Sciatic nerve (tissue), 2 donors: ENCODE measurements at places on chromosomes 7 and 10.

- DNase-seq: no peak
Observed at GRCh38 chr7:101112233-101112632, 14.7 kb upstream of the SERPINE1 start.

DNA sequence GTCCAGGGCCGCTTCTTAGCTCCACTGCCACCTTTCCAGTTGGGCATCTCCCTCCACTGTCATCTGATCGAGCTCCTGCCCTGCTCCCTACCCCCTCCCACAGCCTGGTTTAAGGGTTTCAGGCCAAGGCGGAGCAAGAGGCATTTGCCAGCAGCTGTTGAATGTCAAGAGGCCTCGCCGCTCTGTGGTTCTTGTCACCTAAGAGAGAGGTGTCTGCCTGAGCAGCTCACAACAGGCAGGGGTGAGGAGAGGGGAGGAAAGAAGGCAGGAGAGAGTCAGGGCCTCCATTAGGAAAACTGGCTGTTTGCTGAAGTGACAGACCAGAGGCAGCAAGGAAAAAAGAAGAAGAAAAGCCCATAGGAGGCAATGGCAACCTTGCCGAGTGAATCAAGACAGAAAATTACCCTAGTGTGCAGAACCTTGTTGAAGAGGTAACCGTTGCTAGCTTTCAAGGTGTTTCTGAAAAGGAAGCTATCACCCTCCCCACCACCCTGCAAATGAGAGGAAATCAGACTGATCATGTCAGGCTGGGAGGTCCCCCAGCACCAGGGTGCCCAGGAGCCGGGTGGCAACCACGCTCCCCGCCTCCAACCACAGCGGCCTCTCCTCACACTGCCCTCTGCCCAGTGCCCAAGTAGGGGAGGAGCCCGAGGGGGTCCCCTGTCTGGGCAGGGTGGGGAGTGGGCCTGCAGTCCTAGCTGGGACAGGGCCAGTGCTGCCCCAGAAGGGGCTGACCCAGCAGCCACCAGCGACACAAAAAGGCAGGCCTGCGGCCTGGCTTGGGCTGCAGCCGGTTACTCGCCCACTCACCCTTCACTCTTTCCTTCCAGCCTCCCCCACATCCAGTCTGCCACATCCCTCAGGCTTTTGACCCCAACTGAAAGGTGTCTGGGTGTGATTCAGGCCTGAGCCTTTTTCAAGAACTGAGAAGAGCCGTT lies 7.1 kb downstream of the GATA3 start:
- peak; percentile 41 for DNase-seq

DNA sequence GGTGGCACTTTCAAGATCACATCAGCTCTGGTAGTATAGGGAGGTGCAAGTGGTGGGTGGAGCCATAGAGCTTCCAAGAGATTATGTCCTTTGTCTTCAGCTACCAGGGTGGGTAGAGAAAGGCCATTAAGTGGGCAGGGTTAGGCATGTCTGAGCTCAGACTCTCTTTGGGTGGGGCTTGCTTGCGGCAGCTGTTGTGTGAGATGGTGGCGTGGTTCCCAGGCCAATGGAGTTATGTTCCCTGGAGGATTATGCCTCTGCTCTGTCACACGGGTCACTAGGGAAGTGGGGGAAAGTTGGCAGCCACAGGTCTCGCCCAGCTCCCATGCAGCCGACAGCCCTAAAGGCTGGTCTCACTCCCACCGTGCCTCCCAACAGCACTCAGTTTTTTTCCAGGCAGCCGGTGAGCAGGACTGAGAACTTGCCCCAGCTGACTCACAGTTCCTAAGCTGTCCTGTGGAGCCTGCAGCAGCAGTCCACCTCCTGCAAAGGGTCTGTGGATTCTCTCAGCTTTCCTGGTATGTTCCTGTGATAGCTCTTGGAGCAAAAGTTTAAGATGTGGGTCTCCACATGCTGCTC lies 459.0 kb downstream of the SH2D4B start:
- no peak for DNase-seq

DNA sequence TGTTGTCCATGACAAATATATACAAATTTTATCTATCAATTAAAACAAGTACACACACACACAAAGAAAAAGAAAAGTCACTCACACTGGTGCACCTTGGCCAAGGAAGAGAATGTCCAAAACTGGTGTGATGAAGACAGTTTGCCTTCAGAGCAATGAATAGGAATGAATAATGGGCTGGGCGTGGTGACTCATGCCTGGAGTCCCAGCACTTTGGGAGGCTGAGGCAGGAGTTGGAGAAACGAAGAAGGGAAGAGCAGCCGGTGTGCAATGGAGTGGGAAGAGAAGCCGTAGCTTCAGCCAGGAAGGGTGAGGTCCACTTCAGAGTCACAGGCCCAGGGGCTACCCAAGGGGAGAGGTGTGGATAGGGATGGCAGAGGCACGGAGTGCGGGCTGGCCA lies 253.6 kb downstream of the CCSER2 start:
- DNase-seq: no peak

DNA sequence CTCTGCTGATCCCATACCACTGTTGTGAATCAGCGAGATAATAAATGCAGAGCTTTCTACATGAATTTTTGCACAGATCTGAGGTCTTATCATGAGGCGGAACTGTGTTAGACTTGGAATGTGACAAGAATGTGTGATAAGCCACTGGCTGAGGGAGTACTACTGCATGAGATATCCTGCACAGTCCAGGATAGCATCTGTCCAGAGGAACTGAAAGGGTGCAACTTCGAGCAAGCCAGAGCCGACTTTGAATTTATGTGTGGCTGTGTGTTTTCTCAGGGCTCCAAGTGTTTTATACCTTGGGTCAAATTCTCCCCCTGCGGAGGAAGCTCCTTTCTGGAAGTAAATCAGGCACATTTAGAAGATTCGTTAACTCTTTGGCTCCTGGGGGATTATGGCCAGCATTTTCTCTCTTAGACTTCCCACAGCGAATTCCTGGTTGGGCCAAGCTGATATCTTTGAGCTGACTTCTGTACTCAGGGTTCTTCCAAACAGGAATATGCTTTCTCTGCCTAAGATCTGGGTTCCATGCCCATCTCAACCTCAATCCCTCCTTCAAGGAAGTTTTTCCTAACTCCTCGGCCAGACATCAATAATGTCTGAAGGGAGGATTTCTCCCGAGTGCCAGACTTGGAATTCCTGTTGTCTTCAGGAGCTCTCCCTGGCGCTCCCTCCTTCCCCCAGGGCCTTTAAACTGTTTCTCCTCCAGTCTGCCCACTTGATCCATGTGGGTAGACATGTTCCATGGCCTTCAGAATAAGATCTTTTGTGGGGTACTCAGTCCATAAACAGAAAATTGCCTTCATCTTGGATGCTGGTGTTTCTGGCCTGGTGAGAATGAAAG lies 2.5 kb upstream of the MEST start:
- DNase-seq: no peak

DNA sequence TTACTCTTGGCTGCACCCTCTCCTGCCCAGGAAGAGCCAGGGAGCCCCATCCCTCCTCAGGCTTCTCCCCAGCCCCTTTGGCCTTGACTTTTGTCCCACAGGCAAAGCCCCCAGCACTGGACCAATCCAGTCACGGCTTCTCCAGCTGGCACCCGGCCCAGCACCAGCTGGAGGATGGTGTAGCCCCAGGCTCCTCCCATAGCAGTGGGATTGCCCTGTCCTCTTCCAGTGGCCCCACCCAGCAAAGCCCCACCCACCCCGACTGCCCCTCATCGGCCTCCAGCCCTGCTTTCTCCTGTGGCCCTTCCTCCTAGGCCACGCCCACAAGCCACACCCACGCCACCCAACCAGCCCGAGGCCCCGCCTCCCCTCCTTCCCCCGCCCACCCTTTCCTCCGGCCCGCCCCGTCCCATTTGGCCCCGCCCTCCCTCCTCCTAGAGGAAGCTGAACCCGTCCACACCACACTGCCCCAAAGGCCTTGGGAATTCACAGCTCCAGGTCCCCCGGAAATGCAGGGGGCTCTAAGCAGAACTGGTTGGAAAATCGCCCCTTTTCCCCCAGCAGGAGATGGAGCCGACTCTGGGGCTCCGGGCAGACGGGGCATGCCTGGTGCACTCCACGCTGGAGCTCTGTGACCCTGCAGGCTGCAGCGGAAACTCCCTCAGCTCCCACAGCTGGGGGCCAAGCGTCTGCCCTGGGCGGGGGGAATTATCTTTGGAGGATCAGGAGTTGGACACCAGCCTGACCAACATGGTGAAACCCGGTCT lies 25.2 kb downstream of the GET4 start:
- DNase-seq: peak; percentile 87

DNA sequence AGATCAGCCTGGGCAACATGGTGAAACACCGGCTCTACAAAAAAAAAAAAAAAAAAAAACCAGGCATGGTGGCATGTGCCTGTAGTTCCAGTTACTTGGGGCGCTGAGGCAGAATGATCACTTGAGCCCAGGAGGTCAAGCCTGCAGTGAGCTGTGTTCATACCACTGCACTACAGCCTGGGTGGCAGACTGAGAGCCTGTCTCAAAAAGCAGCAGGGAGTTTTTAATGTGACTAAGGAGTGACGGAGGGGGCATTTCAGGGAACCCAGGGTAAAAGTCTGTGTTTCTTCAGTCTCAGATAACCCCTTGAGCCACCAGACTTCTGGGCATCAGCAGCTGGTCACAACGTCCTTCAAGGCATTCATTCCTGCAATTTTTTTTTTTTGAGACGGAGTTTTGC lies 2.2 kb upstream of the C10orf95 start:
- DNase-seq: no peak

DNA sequence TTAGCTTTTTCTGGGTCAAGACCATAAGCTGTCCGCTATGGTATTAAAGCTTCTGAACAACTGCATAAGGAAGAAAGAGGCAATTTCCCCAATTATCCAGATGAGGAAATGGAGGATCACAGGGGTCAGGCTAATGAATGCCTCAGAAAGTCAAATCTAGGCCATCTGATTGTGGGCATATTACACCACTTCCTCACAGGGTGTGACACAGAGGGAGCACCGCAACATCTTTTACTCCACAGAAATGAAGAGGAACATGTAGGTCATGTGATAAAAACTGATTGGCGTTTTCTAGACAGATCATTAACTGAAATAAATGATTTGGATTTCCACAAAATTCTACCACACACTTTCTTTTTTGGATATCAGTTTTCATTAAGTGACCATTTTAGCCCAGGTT lies 384.4 kb downstream of the PARD3 start:
- no peak for DNase-seq

DNA sequence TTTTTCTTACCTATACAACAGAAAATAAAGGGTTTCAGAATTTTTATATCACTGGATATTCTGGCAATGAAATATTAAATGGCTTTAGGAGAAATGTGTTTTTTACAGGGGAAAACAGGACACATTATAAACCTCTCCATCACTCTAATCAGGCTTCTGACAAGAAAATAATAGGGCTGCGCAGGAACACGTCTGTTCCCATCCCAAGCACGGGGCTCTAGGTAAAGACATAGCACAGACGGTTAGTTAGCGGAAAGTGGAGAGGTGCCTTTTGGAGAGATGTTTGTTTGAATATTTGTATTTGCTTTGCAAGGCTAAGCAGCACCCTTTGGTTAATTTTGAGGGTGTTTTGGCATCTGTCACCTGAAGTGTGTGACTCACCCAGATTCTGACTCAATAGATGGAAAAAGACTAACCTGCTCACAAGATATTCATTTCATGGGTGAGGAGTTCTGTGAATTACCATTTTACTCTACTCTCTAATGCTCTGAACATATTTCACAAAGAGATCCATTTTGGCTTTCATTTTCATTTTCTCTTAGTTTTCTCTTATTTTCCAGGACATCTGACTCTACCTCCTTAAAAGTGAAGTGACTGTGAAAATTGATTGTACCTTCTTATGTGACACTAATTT lies 174.5 kb upstream of the AKR1E2 start:
- DNase-seq: no peak

DNA sequence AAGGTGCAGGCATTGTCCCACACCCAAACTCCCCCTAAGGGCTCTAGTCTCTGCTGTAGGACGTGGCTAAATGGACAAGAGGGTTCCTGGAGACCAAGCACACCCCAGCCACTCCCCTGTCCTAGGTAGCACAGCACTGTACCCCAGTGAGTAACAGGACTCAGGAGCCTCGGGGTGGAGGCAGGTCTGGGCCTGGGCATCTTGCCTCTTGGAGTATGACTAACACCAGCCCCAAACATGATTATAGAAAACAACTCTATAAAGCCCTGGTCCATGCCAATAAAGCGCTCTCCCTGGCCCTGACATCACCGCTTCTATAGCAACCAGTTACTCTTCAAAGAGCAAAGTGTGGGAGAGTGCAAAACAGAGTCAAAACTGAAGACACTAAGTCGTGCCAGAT lies 195.0 kb downstream of the CALN1 start:
- DNase-seq: no peak

DNA sequence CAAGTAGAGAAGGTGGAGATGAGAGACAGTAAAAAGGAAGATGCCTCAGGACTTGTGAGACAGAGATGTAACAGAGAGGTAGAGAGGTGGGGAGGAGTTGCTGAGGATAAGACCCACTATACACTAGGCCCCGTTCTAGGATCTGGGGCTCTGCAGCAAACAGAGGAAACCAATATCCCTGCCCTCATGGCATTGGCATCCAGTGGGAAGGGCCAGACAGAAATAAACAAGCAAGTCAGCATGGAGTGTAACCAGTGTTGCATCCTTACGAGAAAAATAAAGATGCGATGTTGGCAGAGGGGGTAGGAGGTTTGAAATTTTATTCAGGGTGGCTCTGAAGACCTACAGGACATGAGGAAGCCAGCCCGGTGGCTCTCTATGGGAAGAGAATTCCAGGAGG lies 22.0 kb upstream of the EEPD1 start:
- no peak for DNase-seq

GRCh38 chr7:101747053-101747878 lies 70.2 kb upstream of the CUX1 start:
- DNase-seq: no peak

GRCh38 chr10:72077275-72077990 lies 10.9 kb downstream of the SPOCK2 start:
- DNase-seq: no peak

DNA sequence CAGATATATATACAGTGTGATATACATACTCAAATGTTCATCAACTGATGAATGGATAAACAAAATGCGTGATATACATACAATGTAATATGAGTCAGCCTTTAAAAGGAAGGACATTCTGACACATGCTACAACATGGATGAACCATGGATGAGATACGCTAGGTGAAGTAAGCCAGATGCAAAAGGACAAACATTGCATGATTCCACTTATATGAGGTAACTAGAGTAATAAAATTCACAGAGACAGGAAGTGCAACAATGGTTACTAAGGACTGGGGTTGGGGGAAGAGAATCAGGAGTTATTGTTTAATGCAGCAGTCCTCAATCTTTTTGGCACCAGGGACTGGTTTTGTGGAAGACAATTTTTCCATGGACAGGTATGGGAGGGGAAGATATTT lies 47.3 kb upstream of the PIK3AP1 start:
- no peak for DNase-seq

- no peak for DNase-seq
Observed at GRCh38 chr7:73719806-73720169, 319 bp upstream of the STX1A start.

DNA sequence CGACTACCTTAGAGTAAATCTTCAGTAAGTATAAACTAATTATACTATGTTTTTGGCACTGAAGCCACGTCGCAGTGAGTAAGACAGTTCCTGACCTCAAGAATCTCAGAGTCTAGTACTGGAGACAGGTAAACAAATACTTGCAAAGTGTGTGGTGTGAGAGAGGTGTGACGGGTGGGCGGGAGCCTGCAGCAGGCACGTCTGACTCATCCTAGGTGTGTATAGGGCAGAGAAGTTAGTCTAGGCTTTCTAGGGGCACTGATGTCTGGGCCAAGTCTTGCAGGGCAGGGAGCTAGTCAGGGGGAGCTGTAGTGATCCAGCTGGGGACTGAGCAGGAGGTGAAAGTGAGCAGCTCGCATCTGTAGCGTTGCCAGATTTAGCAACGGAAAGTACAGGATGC lies 35.9 kb upstream of the SFTPD start:
- no peak for DNase-seq
